Cerebellum (tissue), 4 donors: ENCODE measurements at places on chromosomes 1 and 21. TPM values are rescaled to one million over a fixed set of nuclear protein-coding genes. Genes with fewer than 3 reads are reported as not detected.
A peak's percentile ranks its signal among the peaks of the same experiment; 100 is the strongest.

- no peak for DNase-seq
Measured at GRCh38 chr1:200139661-200140250, 112.2 kb downstream of the NR5A2 start.

GRCh38 chr1:86169625-86170024 is 13.1 kb upstream of the COL24A1 start:
- no peak for DNase-seq

DNA sequence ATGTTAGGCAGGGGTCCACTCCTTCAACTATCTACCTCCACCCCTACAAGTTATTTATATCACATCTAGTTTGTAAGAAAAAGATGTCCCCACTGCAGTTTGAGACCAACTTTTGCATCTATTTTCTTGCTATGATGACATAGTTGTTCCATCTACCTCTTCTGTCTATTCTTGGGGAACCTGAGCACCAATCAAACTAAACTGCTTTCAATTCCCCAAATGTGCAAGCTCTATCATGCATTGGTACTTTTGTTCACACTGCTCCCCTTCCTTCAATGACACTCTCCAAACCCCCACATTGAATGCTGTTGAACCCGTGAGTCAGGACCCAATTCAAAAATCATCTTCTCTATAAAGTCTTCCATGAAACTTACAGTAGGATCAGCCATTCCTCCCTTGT is 16.0 kb upstream of the FRRS1 start:
- no peak for DNase-seq

DNA sequence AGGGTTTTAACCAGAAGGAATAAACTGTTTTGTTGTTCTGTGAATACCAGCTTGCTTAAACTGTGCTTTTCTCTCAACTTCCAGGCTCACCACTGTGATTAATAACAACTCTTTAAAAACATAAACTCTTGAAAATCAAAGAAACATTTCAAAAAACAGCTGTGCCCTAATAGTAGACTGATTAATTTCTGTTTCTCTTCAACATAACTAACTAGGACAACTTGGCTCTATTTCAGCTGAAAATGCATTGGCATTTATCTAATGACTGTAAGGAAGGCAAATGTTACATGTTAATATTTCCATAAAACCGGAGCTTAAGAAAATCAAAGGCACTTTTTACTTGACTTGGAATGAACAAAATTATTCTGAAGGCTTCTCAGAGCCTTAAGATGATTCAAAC is 656.1 kb upstream of the NEGR1 start:
- no peak for DNase-seq

DNA sequence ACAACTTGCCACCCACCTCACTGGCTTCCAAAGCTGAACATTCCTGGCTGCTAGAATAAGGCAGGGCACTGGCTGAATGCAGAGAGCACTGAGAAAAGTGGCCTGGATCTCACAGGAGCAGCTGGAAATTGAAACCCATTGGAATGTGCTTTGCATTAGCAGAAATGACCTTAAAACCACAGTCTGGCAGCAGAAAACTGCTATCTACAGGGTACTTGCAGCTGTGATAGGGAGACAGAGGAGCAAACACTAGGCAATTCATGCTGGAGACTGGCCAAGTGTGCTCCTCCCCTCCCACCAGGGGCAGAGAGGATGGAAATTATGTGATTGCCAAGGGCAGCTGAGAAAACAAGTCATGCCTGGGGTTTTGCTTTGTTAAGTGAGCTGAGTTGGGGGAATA is 47.2 kb downstream of the HSD3B1 start:
- no peak for DNase-seq

SMIM12 gene
- 14.2 TPM for total RNA-seq

- no peak for DNase-seq
Measured at GRCh38 chr1:157775101-157775870, 1.6 kb downstream of the FCRL2 start.

ANGPTL7 gene
- total RNA-seq: 0.27 TPM

- no peak for DNase-seq
Measured at GRCh38 chr1:160711602-160712311, at the start of gene CD48. CD48 (minus strand) TSS chr1:160711822; CDS start chr1:160711763, 59 bp downstream.

GRCh38 chr1:44523593-44524591 is 118.8 kb downstream of the RNF220 start:
- no peak for DNase-seq

DNA sequence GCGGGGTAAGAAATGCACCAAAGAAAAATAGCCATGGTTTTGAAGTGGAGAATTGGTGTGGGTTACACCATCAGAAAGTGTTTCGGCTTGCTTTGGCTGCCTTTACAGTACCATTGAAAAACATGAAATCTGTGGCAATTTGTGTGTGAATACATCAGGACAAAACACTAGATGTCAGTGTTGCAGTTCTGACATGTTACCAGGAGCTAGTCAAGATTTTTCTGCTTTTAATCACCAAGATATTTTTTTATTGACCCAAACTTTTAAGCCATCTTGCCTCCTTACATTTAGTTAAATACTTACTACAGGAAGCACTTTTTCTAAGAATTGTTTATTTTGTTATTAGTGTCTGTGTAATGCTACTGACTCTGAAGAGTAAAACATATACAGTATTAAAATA is 14.3 kb downstream of the RRP15 start:
- DNase-seq: peak; percentile 7

KCNAB2 gene
- 6.4 TPM for total RNA-seq

GRCh38 chr1:207853372-207853757 is 57.6 kb downstream of the CD34 start:
- no peak for DNase-seq

- no peak for DNase-seq
Measured at GRCh38 chr1:119428991-119429390, 14.0 kb downstream of the HSD3B2 start.

GRCh38 chr1:218436997-218437396 is 91.9 kb downstream of the TGFB2 start:
- no peak for DNase-seq

GRCh38 chr1:101907264-101907663 is 89.5 kb downstream of the OLFM3 start:
- DNase-seq: no peak

DNA sequence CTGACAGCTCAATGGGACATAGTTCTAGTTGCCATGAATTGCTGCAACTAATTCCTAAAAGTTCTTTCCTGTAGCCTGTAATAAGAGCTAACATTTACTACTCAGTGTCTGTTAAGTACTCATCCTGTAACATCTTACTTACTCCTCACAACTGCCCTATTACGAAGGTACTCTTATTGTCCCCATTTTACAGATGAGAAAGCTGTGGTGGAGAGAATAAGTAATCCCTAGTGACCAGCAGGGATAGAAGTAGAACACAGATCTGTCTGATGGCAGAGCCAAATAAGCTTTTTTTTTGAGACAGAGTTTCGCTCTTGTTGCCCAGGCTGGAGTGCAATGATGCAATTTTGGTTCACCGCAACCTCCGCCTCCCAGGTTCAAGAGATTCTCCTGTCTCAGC is 3.1 kb downstream of the STK40 start:
- no peak for DNase-seq

DNA sequence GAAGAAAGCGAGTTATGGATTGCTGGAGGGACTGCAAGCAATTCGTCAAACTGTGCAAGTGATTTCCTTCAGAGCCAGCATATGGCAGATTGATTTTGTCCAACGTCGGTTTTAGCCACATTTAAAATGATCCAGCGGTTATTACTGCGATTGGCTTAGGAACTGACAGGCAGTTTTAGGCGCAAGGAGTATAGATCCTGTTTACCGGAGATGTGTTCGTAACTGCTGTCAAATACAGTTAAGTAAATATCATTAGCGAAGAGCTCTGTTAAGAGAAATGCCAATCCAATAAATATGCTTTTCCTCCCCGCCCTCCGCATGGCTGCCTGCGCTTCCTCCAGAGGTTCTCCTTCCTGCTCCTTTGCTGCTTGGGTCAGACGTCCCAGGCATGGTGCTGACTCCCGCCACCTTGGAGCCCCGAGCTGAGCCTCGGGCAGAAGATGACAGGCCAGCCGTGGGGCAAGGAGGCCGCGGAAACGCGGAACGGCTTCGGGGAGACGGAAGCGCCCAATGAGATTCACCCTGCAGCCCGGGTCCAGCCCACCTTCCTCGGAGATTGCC is 9.4 kb upstream of the BARHL2 start:
- peak; percentile 4 for DNase-seq

- no peak for DNase-seq
Measured at GRCh38 chr1:173113015-173113741, 62.4 kb upstream of the TNFSF18 start.

DNA sequence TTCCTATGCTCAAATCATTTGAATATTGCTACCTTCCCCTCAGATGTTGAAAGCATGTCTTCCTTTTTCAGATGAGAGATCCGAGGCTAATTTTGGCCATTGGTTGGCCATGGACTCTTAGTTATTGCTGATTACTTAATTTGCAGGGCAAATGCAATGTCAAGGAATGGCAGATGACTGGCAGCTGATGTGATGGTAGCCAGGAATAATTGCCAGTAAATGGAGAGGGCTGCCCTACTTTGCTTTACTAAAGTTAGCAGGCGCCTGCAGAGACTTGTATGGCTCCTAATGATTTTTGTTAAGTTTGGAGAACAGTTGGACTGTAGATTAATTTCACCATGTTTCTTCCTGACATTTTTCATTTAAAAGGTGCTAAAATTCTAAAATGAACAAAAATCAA is 128.9 kb downstream of the XCL2 start:
- no peak for DNase-seq

GRCh38 chr1:67019600-67020136 is 34.3 kb downstream of the SLC35D1 start:
- DNase-seq: no peak

DNA sequence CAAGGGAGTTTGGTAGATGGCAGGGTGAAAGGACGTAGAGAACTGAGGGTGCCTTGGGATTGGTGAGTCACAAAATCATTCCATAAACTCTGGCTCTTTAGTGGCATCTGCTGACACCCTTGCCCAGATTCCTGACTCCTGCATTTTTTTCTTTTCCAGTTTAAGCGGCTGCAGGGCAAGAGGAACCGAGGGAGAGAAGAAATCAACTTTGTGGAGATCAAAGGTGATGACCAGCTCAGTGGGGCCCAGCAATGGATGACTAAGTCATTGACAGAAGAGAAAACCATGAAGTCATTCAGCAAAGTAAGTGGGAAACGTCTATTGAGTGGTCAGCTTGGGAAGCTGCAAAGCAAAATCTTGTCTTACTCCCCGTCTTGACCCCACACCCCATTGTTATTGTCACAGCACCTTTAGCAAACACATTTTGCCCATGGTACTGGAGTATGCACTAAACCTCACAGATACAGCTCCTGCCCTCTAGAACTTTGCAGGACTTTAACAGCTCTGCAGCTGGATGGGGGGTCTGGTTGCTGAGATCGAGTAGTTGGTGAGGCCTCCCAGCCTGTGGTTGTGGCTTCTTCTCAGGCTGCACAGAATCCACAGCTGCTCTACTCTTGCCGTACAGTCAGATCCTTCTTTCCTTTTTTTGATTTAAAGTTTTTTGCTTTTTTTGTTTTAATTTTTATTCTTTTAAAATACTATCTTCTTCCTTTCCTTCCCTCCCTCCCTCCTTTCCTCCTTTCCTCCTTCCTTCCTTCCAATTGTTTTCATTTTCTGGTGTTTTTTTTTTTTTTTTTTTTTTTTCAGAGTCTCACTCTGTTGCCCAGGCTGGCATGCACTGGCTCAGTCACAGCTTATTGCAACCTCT is 21.9 kb downstream of the SH2D2A start:
- DNase-seq: no peak

- DNase-seq: no peak
Measured at GRCh38 chr1:24286246-24287010, 32.7 kb upstream of the GRHL3 start.

DNA sequence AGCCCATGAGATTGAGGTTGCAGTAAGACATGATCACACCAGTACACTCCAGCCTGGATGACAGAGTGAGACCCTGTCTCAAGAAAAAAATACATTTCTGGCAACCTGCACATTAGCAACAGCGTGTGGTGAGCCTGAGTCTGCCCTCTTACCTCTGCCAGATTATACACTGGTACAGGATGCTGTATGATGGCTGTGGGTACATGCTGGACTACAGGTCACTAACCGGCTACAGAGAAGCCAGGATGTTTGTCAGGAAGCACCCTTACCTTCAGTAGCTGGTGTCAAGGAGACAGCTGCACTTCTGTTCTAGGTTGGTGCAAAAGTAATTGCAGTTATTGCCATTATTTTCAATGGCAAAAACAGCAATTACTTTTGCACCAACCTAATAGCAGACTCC is 575.7 kb downstream of the NPHP4 start:
- no peak for DNase-seq

GRCh38 chr1:54995835-54996234 is 2.9 kb upstream of the BSND start:
- DNase-seq: no peak

CDA gene
- not detected for total RNA-seq

- DNase-seq: no peak
Measured at GRCh38 chr1:50591598-50591997, 168.4 kb upstream of the DMRTA2 start.

DNA sequence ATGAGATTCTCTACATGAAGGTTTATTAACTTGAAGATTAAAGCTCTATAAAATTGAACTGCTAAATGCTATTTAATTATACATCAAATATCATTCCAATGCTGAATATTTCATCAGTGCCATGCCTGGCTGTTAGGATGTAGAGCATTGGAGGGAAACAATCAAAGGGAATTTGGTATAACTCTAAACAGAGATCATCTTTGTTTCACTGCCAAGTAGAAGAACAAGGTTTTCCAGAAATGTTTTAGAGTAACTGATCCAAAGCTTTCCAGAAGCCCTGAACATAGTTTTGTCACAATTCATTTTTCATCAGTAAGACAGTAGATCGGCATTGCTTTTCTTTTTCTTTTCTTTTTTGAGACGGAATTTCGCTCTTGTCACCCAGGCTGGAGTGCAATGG is 5.9 kb upstream of the DSTYK start:
- DNase-seq: no peak

GRCh38 chr1:58717979-58718378 is 18.1 kb upstream of the MYSM1 start:
- DNase-seq: no peak

RCC2 gene
- total RNA-seq: 28.7 TPM

VHLL gene
- total RNA-seq: 0.64 TPM

DNA sequence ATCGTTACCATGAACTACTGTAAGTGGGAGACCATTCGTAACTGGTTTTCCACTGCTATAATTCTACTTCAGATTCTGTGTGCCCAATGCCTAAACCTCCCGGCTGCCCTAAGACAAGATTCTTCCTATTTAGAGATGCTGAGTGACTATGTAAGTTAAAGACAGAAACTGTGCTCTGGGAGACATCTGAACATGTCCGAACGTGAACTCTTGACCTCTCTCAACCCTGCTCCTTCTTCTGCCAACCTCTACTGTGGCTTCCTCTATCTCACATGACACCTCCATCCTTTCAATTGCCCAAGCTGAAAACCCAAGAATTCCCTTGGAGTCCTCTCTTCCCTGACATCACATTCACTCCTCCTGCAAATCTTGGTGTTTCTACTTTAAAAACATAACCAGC is 182.9 kb downstream of the AKT3 start:
- DNase-seq: no peak
